Stimulated activated CD8-positive, alpha-beta memory T cell treated with anti-CD3 and anti-CD28 coated beads, Interleukin-7, amount 100 ng/mL, for 4 hours (primary cell): ENCODE measurements at places on chromosomes 7 and 10.

GRCh38 chr7:31055471-31055870 is 3.4 kb downstream of the ADCYAP1R1 start:
- DNase-seq = no peak

GRCh38 chr10:110498087-110498981 is 627 bp downstream of the DUSP5 start:
- DNase-seq = peak; percentile 59

- no peak for DNase-seq
Measured at GRCh38 chr7:90383422-90383821, 19.8 kb upstream of the CLDN12 start.

GRCh38 chr10:29946953-29947700 is 112.3 kb downstream of the JCAD start:
- no peak for DNase-seq

- DNase-seq = no peak
Measured at GRCh38 chr7:6532516-6532915, 18.7 kb downstream of the GRID2IP start.

GRCh38 chr7:73984481-73985205 is 43.3 kb upstream of the ELN start:
- no peak for DNase-seq

GRCh38 chr10:122157451-122157850 is 113.6 kb upstream of the BTBD16 start:
- DNase-seq = no peak

DNA sequence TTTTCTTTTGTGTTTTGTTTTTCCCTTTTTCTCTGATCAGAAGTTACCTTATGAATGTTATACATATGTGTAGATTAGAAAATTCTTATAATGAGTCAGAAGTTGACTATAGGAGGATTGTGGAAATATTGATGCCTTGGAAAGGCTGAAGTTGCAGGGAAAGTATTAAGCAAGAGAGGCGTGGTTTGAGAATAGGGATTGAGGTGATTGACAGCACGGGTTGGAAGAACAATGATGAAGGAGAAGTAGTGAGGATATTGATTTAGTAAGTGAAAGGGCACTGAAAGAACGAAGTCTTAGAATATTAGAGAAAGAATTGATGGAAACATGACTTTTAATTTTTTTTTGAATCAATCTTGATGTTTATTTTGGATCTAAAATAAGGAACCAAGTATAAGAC is 176.0 kb downstream of the EXOC4 start:
- no peak for DNase-seq

- DNase-seq = no peak
Measured at GRCh38 chr7:80175744-80176143, 41.1 kb downstream of the GNAI1 start.

DNA sequence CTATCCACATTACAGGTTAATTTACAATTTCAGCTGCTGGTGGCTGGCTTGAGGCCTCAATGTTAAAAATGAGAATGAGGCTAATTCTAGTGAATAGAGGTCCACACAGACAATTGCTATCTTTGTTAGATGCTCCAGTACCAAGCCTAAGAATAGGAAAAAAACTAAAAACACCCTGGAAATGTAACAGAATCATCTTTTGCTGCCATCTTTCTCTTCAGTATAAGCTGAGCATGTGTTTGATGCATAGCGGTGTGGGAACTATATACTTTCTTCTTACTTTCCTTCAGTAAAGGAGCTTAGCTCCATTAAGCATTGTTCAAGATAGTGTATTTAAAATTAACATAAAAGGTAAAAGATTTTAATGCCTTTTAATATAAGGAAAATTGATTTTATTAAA is 5.6 kb downstream of the TMEM229A start:
- DNase-seq = no peak

DNA sequence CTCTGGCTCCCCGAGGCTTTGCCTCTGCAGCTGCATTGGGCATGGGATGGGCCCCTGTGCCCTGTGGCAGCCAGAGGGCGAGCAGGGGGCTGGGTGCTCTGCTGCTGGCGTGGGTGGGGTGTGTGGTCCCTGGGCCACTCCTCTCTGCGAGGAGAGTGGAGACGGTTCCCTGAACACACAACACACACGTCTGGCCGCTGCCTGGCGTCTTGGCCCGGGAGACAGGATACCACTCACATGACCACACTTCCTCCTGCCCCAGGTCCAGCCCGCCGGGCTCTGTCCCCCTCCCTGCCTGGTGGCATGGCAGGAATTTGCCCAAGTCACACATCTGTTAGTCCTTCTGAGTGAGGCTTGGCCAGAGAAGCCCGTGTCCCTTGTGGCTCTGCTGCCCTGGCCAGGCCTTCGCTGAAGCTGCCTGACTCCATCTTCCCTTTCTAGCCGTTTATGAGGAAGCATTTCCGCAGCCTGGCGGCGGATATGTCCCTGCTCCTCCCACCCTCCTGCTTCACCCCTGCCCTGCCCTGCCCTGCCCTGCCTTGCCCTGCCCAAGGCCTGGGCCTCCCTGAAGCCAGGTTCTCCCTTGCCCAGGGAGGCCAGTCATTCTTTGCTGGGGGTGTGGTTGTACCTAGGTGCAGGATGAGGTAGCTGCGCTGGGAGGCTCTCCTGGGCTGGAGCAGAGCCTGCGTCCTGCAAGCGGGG is 3.0 kb downstream of the BRI3 start:
- DNase-seq = no peak

- no peak for DNase-seq
Measured at GRCh38 chr10:15316145-15316544, 54.9 kb downstream of the FAM171A1 start.

DNA sequence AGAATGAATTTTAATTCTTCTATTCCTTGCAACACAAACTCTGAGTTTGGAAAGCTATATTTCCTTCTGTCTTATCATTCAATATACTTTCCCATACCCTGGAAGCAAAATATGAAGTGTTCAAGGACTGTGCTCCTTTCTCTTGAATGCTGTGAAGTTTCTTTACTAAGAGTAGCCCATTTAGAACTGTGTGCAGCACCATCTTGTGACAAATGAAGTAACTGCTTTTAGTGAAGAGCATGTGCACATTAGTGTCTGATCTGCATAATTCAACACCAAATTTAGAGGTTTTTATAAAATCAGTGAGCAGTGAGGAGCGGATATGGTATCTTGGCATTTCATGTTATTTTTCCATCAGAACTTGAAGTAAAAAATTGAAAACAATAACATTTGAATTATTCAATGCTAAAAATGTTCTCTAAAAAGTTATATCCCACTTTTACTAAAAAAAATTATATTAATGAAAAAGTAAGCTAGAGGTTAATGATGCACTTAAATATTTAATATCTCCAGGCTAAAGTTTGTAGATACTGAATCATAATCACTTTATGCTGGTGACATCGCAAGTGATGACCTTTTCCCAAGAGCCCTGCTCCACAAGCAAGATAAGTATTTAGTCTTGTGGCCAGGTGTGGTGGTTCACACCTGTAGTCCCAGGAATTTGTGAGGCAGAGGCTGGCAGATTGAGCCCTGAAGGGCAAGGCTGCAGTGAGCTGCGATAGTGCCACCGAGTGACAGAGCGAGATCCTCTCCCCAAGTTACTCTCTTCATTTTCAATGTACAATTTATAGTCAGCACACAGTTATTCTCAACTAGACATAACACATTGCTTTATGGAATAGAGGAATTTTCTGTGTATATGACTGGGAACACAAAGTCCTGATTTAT is 108.8 kb upstream of the PCLO start:
- DNase-seq = no peak

- DNase-seq = no peak
Measured at GRCh38 chr7:29341156-29341555, 146.6 kb downstream of the CHN2 start.

DNA sequence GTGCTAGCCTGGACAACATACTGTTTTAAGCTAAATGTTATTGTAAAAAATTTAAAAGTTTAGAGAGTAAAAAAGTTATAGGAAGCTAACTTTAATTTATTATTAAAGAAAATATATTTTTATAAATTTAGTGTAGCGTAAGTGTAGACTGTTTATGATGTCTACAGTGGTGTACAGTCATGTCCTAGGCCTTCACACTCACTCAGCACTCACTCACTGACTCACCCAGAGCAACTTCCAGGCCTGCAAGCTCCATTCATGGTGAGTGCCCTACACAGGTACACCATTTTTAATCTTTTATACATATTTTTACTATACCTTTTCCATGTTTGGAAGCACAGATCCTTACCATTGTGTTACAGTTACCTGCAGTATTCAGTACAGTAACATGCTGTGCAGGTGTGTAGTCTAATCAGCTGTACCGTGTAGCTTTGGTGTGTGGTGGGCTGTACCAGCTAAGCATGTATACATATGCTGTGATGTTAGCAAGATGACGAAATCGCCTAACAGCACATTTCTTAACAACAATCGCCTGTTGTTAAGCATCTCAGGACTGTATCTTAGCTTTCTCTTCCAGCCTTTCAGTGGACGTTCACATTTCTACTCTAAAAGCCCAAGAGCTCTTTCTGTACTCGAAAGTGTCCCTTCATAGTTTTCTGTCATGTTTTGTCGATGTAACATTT is 12.5 kb downstream of the RNF32 start:
- no peak for DNase-seq

GRCh38 chr7:24709585-24710360 is 47.5 kb downstream of the GSDME start:
- no peak for DNase-seq

DNA sequence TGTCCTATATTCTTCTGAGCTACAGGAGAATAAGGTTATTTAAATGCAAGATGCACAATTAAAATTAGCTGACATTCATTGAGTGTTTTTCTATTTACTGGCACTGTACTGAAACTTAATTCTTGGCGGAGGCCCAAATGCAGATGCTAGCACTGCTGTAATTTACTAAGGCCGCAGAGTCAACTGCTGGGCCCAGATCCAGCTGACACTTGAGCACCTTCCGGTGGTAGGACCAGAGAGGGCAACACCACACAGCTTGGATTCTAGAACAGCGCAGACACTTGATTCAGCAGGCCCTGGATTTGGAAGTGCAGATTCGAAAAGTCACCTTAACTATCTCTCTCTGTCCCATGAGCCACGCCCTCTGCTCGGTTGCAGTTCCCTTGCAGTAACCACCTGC is 228.6 kb upstream of the TMEM72 start:
- no peak for DNase-seq

- DNase-seq = peak; percentile 77
Measured at GRCh38 chr10:73848821-73849489, 25.4 kb downstream of the CAMK2G start.
